ENCODE measurements at places on chromosomes 2 and 18.

DNA sequence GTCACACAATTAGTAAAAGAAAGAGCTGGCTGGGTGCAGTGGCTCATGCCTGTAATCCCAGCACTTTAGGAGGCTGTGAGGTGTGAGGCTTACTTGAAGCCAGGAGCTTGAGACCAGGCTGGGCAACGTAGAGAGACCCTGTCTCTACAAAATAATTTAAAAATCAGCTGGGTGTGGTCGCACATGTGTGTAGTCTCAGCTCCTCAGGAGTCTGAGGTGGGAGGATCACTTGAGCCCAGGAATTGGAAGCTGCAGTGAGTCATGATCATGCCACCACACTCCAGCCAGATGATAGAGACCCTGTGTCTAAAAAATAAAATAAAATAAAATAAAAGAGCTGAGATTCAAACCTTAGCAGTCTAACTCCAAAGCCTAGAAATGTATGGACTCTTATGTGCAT lies 39.0 kb upstream of the NEDD4L start:
- DNase-seq, result no peak

- no peak for DNase-seq
Observed at GRCh38 chr2:167602122-167602521, 645.3 kb downstream of the STK39 start.

DNA sequence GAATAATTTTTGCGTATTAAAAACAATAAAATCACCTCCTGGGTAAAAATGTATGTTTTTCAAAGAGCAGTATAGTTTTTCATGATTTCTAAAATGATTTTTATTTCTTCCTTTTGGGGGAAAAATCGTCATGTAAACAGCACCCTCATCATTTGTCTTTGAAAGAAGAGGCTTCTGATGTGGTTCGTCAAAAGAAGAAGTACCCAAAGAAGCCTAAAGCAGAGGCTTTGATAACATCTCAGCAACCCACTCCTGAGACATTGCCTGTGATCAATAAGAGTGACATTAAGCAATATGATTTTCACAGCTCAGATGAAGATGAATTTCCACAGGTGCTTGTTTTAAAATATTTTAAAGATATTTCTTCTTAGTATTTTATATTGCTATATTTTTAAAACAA lies 110.2 kb upstream of the KIF5C start:
- no peak for DNase-seq

DNA sequence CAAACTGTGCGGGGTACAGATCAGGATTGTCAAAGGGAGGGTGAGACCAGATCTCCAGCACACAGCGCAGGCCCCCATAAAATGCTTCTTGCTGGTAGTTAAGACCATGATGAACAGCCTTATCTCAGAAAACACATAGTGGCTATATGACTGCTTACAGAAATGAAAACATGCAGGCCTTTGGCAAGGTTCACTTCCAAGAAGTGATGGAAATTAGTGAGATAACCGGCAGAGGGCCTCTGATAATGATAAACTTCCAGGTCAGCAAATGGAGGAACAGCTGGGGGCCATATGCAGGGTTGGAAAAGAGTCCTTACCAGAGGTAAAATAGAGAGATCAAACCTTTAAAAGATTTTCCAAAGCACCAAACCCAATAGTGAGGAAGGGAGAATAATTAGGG lies 46.6 kb downstream of the CFAP221 start:
- no peak for DNase-seq

- no peak for DNase-seq
Observed at GRCh38 chr2:203859030-203859789, 8.4 kb upstream of the CTLA4 start.

DNA sequence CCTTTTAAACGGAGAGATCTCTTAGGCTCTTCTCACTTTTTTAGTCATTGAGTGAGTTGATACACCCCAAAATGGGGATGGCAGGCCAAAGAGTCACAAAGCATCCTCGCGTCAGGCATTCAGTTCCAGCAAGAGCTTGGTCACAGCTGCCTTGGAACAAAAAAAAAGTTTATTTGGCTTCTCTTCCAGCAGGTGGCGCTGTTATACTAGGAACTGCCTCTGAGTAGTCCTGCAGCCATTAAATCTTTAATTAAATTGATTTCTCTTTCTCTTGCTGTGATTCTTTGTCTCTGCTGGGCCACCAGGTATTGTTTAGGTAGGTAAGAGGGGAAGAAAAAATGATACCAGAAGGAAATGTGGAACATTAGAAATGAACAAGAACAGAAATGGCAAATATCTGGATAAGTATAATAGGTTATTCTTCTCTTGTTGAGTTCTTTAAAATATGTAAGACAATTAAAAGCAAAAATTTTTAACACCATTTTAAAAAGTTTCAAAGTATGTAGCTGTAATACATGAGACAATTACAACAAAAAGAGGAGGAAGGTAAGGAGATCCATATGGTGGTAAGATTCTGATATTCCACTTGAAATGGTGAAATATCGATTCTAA lies 175.1 kb downstream of the GALNT1 start:
- DNase-seq, result peak; percentile 79

DNA sequence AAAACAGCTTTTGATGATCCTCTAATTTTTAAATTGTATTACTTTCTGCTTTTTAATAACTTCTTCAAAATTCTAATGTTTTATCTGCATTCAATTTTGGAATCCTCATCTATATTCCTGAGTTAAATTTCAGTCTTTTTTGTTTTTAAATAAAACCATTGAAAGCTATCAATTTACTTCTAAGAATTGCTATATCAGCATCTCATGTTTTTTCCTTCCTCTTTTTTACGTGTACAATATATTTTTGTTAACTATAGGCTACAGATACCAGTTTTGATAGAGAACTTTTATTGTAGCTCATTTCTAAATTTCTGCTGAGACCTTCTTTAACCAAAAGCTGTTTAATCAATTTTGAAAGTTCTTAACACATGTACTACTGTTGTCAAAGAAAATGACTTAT lies 84.5 kb downstream of the SS18 start:
- DNase-seq, result no peak

GRCh38 chr2:133413863-133414262 lies 154.4 kb downstream of the NCKAP5 start:
- DNase-seq, result no peak

GRCh38 chr2:163682695-163683094 lies 53.1 kb downstream of the FIGN start:
- DNase-seq, result peak; percentile 15

DNA sequence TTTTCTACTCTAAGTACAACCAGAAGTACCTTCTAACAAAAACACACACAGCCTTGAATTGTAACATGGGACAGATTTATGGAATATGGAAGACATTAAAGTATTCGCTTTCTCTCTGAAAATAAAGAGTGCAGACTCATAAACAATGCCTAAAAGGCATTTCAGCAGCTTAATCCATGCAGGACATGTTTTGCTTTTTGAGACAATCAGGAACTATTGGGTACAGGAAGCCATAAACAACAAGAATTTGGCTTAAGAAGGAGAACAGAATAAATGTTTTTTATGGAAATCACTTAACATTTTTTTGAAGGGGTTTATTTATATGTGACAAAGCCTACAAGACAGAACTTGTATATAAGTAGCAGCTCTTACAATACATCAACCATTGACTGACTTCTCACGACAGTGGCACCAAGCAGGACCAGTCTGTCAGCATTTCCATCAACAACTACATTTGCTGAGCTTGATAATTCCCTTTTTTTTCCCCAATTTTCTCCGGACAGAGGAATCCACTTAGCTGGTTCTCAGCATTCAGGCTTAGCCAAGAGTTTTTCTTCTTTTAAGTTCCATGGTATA lies 140.1 kb downstream of the EXOC6B start:
- no peak for DNase-seq

GRCh38 chr2:129708221-129708967 lies 271.1 kb upstream of the RAB6C start:
- DNase-seq, result peak; percentile 4

DNA sequence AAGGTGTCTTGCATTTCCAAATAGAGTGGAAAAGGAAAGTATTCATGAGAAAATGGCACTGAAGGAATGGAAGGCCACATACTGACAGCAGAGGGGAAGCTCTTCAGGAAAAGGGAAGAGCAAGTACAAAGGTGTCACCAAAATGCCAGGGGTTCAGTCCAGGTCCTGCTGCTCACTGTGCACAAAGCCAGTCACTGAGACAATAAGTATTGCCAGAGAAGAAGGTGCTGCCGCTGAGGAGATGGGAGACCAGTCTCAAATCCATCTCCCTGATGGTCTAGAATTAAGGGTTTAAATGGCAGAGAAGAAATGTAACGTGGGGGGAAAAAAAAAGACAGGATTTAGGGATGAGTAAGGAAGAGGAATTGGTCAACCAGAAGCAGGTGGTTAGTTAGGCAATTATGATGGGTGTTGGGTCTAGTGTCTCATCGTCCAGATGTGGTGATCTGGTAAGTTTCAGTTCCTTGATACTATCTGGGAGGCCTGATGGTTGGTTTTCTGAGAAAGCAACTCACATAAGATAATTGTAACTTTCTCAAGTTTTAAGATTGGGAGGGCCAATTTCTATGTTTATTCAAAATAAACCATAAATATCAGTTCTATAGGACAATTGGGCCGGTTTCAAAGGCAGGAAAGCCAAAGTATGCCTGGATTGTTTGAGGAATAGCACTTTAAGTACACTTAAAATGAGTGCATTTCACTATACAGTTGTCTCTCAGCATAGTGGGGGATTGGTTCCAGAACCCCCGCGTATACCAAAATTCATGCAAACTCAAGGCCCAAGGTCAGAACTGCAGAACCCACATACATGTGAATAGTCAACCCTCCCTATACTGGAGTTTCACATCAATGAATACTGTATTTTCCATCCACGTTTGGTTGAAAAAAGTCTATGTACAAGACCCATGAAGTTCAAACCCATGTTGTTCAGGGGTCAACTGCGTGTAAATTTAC lies 109.1 kb upstream of the DNAJC10 start:
- DNase-seq, result no peak

DNA sequence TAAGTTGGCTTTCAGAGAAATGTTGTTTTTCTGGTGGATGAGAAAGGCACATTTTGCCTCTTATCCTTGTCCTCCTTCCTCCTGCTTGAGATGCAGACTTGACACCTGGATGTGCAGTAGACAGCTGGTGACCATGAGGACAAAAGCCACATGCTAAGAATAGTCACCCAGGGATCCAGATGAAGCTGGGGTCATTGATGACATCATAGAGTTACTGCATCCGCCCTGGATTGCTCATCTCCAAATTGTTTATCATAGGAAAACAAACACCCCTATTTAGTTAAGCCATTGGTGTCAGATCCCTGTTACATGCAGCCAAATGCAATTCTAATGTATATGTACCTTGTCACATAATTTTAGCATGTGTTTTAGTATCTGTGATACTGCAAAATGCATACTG lies 16.3 kb upstream of the SLC1A4 start:
- DNase-seq, result peak; percentile 25

- DNase-seq, result peak; percentile 90
Observed at GRCh38 chr2:240387669-240388358, 47.6 kb upstream of the GPC1 start.

GRCh38 chr18:78790960-78791359 lies 188.7 kb upstream of the SALL3 start:
- DNase-seq, result no peak

- DNase-seq, result no peak
Observed at GRCh38 chr2:203246646-203247045, 7.8 kb downstream of the CYP20A1 start.

- no peak for DNase-seq
Observed at GRCh38 chr2:142682528-142682927, 194.9 kb upstream of the KYNU start.

GRCh38 chr2:225103737-225104141 lies 61.5 kb upstream of the DOCK10 start:
- peak; percentile 32 for DNase-seq

DNA sequence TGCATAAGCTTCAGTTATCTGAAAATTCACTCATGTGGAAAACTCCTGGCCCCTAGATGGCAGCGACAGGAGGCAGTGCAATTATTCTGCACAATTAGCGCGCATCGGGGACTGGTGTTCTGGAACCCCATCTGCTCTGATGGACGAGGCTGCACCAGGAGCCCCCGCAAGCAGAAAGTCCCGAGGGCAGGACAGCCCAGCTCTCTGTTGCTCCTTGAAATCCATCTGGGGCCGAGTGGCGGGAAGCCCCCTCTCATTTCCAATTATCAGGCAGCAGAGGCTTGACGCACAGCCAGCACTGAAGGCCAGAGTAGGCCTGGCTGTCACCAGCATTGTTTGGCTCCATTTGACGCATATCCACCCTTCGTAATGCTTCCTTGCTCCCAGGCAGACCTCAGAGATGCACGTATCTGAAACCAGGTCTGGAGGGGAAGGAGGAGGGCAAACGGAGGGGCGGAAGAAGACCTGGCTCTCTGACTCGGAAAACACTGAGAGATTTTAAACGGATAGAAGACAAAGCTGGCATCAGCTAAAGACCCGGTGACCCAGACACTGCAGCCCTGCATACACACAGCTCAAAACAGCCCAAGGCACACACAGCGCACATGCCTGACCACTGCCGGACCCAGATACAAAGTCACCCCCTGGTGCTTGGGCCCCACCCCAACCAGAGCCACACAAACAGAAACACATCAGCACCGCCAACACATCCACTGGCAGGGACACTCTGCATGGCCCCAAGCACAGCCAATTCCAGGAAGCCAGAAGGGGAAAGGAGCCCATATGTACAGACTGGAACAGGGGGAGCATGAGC lies 69.8 kb downstream of the TNS1 start:
- DNase-seq, result no peak

- DNase-seq, result no peak
Observed at GRCh38 chr2:20230114-20230425, 5.1 kb upstream of the SDC1 start.

DNA sequence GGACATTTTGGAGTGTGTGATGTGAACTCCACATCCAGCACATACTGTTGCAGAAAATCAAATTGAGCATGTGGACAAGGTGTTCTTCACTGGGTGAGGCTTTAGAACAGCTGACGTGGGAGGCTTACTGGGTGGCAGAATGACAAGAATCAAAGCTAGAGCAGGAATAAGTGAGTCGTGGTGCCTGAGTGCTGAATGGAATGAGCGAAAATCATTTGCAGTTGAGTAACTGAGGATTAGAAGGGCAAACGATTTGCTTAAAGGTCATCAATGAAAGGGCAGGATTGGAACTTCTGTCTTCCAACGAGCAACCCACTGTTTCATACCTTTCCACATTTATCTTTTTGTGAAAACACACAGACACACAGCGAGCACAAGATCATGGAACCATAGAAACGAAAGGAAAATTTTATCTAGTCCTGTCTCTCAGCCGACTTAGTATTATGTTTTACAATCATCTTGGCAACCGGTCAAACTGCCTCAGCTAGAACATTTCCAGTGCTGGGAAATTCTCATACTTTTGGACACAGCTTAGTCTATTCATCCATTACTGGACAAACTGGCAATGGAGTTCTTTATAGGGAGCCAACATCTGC lies 7.2 kb upstream of the DAW1 start:
- DNase-seq, result peak; percentile 30

GRCh38 chr2:29011418-29012060 lies 30.4 kb downstream of the TOGARAM2 start:
- DNase-seq, result no peak

GRCh38 chr18:2112435-2113045 lies 458.8 kb downstream of the METTL4 start:
- DNase-seq, result no peak

DNA sequence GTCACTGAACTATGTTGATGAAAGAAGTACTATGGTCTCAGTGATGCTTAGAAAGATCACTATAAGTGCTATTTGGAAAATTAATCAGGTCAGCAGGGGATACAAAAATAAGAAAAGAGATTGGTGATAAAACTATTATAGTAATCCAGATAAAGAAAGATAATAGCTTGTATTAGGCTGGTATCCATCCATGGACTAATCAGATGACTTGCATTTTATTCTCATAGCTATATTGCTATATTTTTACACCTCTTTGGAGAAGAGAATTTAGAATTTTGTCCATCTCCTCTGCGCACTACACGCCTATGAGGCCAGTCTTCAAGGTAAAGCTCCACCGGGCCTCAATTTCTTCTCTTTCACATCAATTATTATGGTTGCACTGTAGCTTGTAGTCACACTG lies 635.1 kb upstream of the DDX18 start:
- no peak for DNase-seq

Data from AG20443 (cell line).